ENCODE measurements at places on chromosomes 13 and 19.
A peak's percentile ranks its signal among the peaks of the same experiment; 100 is the strongest.

- DNase-seq: no peak
Measured at GRCh38 chr19:47794526-47794925, 9.8 kb downstream of the TPRX1 start.

DNA sequence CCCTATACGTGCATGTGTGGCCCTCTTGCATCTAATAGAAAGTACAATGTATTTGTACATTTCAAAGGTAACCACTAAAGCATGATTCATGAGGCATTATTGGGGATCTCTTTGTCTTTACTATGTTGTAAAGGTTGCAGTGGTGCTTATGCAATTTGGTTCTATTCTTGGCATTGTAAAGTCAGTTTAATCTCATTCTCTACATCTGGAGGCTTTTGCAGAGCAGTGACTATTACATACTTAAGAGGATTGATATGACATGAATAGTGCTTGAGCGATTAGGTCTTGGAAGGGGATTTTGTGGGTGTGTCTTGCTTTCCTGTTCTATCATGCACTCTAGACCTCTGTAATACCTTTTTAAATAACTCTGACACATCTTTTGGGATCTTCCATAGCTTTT, 610.0 kb downstream of the EFNB2 start:
- DNase-seq: no peak

DNA sequence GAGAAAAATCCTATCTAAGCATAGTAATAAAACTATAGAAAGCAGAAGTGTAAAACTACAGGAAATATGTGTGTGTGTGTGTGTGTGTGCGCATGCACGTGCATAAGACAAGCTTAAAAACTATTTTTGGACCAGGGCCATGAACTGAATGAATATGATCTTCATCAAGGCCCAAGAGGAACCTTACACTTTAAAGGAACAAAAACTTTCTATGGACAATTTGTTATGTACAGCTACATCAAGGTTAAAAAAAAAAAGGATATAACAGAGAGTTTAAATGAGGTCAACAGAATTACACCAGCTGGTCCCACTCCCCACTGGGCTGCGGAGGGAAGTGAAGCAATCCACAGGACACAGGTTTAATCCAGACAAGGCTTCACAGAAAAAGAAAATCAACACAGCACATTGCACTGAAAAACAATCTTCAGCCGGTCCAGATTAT, 151.1 kb downstream of the LHFPL6 start:
- no peak for DNase-seq

DNA sequence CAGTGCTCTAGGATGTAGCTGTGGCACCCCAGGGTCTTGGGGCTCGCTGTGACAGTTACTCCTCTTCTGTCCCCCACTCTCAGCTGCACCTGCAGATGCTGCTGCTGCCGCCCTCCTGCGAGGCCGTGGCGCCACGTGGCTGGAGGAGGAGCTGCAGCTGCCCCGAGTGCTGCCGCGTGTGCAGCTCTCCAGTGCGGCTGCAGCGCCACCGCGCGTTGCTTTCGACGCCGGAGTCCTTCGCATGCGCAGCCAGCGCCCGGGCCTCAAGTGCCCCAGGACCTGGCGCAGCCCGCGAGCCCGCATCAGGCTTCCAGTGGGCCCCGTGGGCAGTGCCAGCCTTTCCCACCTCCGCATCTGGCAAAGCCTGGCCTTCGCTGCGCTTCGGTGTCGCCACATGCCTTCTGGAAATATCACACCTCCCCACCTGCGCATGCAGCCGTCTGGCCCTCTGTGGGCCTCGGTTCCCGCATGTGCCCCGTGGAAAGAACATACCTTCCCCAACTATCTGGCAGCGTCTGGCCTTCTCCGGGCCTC, 692 bp upstream of the ZNF580 start:
- DNase-seq: peak; percentile 72

- DNase-seq: no peak
Measured at GRCh38 chr13:87274209-87274819, 396.9 kb upstream of the SLITRK5 start.

GRCh38 chr13:102935896-102936321, 90.1 kb downstream of the ERCC5 start:
- no peak for DNase-seq

GRCh38 chr13:41019578-41020347, 647 bp upstream of the ELF1 start:
- no peak for DNase-seq

- no peak for DNase-seq
Measured at GRCh38 chr13:54263868-54264267, 1235.3 kb downstream of the OLFM4 start.

- no peak for DNase-seq
Measured at GRCh38 chr13:50133358-50133953, 118.2 kb downstream of the KCNRG start.

DNA sequence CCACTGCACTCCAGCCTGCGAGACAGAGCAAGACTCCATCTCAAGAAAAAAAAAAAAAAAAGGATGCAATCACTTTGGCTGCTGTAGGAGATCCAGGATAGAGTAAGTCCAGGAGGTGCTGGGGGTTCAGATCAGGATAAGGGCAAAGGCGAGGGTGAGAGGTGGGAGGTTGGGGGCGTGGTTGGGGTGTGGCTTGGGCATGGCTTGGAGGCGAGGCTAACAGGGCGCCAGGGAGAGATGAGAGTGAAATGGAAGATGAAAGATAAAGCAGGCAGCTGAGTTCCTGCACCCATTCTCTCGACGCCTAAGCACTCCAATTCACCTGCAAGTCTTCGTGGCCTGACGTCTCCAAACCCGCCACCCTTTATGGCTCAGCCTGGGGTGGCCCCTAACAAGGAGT, 25.0 kb upstream of the ZNRF4 start:
- DNase-seq: no peak

DNA sequence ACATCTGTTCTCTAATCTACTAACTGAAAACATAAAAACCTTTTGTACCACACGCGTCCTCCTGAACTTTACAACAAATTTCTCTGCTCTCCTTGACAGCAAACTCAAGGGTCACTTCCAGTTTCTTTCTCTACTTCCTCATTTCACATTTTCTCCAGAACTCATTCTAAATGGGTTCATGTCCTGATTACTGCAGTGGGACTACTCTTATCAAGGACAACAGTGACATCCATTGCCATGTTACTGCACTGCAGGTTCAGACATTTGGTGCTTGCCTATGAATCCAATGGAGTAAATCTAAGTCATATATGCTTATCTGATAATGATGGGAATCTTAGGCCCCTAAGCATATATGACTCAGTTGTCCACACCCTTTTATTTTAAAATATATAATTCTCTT, 35.3 kb downstream of the FPR3 start:
- no peak for DNase-seq

DNA sequence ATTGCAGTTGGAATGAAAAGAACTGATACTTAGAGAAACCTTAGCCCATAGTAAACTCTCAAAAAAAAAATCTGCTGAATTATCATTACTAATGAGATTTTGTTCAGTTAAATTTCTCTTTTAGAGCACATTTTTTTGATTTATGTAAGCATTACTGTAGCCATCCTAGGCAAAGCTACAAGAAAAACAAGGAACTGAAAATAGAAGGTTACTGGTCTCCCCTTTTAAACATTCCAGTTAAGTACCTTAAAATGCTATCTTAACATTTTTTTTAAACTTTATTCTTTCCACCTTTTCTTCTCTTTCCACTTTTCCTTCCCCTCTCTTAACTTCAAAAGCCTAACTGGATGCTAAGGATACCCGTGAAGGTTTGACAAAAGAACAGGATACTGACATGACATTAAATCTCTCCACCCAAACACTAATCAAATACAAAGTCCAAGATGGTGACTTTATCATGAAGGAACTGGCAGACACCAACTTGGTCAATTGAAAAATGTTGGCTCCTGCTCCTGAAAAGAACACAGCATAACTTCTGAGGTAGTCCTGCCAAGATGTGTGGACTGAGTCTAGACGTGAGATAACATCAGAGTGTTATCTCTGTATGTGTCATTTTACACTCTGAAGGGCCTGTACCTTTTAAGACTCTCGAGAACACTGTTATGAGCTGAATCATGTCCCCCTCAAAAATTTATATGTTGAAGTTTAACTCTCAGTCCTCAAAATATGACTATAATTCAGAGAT, 29.5 kb upstream of the SACS start:
- no peak for DNase-seq

DNA sequence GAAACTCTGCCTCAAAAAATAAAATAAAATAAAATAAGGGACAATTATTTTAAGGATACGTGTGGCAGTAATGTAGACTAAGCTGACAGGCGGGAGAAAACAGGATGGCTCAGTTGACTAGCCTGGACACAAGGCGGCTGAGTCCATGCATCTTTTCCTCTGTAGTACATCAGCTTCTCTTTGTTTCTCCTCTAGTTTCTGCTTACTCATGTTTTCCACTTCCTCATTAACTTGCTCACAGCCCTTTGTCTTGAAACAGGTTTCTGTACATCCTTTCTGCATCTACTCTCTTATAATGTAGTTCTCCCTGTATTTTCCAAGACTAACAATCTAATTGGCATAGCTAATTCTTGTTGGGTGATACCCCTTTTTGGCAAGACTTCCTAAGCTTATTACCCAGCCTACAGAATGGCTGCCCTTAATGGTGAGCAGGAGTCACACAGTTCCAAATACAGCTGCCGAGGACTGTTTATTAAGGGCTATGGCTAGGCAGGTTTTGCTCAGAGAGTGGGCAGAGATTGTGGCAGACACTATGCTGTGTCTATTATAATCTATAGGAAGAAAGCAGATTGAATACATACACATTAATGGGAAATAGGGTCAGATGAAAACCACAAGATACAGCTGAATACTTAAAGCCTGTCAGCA, 58.7 kb upstream of the KLF5 start:
- DNase-seq: no peak

DNA sequence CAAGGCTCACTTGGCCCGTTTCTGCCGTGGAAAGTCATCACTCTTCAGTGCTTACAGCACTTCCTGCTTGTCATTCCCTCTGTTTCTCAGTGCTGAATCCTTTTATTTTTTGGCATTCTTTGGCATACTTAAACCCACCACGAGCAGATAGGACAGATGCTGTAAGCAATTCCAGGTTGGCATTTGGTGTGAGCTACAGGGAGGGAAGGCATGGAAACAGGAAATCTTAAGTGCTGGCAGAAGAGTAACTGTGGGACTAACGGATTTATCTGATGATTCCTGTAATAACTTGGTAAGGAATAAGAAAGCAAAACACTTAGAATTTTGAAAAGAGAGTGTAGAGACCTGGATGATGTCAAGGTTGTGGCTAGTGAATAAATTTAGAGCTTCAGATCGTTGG, 273.4 kb downstream of the GPC6 start:
- no peak for DNase-seq

- peak; percentile 87 for DNase-seq
Measured at GRCh38 chr19:43780706-43781525, at the start of gene KCNN4. Gene KCNN4, minus strand, starts transcription at chr19:43780973. Its CDS starts 112 bp downstream, at chr19:43780861.

- no peak for DNase-seq
Measured at GRCh38 chr19:51799034-51799773, 4.2 kb downstream of the FPR3 start.

DNA sequence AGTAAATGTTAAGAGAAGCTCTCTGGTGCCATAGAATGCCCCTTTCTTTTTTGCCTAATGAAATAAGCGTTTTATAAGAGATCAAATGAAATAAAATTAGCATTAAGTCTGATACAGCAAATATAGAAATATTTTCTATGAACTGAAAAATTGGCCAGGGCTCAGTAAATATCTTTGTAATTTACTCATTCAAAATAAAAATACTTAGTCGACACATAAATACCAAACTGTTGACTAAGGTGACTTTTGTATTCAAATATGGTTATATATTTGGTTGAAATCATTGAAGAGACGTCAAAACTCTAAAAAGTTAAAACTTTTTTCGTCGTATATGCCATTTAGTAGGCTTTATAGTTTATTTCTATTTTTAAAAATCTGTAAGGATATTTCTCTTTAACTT, 25.6 kb downstream of the IPO5 start:
- no peak for DNase-seq
